ENCODE measurements at places on chromosomes 5 and 9.

DNA sequence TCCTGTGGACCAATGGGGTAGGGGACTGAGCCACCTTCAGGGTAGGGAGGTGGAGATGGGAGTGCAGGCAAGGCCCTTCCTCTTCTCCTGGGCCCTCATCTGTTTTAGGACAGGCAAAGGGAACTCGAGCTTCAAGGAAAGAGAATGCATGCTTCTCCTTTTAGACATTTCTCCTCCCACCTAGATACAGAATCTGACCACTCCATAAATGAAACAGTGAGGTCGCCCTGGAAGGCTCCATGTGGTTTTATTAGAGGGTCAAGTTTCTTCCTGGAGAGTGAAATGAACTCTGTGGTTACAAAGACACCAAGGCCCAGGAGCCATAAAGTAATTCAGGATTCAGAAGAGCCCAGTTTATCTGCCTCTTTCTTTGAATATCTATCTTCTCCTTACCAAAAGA is 14.9 kb downstream of the LHFPL2 start:
- no peak for DNase-seq

GRCh38 chr5:148091991-148092964 is 28.5 kb downstream of the SPINK5 start:
- DNase-seq, result no peak

DNA sequence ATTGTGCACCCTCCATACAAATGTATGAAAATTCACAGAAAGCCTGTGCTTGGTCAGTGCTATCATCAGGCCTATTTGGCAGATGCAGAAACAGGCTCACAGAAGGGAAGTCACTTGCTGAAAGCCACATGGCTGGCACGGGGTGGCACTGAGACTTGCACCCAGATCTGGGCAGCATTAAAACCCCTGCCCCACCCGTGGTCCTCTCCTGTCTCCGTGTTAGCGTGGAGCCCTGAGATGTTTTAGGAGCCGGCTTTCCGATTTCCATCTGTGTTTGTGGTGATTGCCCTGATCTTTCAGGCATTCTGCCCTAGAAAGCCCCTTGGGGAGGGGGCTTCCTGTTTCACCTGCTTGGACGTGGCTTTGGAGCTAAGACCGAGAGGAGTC is 102.2 kb upstream of the IER5L start:
- DNase-seq, result no peak

DNA sequence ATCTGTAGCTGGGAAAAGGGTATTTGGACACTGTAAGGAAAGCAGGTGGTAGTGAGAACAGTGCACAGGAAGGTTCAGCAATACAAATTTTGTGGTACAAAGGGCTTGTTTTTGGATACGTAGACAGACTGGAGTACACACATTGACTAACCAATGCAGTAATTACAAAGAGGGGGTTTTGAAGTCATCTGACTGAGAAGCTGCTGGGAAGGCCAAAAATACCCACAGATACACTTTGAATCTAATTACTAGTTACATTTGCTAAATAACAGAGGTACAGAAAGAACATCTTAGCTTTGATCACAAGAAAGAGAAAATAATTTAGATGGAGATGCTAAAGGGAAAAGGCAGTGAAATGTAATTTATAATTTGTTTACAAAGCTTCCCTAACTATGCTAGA is 45.9 kb downstream of the PKD2L2 start:
- DNase-seq, result no peak

DNA sequence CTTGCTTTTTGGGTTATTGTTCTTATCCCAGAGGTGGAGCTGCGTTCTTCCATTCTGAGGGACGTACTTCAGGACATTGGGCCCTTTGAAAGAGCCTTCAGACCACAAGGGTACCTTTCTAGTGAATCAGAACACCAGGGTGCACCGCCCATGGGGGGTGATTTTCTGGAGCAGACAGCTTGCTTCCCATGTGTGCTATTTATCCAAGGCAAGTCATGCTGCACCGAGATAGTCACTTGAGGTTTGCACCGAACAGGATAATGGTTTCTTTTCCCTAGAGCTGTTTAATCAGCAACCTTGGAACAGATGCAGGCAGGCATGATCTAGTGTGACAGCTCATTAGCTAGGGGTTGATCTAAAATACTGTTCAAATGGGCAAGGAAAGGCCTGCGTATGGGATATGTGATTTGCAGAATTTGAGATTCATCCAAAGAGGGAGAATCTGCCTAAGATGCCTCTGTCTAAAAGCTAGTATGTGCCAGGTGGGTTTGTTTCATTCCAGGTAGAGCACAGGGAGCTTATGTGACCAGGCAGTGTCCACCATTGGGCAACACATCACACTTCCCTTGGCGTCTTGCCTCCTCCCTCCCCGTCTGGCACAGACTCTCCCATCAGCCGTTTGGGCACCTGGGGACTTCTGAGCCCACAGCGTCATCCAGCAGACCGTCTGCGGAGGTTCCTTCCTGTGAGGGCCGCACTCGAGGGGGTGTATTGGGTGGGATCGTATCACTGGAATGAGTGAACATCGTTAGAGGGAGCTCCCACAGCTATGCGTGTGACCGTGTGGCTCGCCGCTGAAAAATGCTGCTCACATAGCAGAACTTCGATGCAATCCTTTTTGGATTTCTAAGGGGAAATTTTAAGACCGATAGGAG is 23.0 kb downstream of the ABL1 start:
- no peak for DNase-seq

DNA sequence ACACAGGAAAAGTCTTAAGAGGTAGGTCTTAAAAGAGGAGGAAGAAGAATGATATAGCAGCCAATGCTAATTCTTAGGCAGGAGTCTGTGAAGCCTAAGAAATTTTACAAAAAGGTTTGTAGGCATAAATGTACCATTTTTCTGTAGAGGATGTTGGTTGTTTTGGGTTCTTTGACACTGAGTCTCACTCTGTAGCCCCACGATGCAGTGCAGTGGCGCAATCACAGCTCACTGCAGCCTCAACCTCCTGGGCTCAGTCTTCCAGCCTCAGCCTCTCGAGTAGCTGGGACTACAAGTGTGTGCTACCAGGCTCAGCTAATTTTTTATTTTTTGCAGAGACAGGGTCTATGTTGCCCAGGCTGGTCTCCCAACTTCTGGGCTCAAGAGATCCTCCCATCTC is 37.7 kb upstream of the RNF38 start:
- DNase-seq, result no peak

- no peak for DNase-seq
Measured at GRCh38 chr9:116450378-116451139, 236.5 kb upstream of the TRIM32 start.

DNA sequence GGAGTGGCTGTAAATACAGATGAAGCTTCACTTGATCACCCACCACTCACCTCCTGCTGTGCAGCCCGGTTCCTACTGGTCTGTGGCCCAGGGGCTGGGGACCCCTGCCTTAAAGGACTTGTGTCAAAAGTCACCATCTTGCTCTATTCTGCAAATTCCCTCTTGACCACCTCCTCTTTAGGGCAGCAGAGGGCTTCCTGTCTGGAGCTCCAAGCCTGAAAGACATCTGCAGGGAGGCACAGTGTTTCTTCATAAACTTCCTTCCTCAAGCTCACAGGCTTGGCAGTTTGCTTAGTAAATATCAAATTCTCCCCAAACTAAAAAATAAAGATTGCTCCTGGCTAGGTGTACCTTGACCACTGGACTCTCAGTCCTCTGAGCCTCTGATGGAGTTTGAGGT is 104.4 kb downstream of the FRMD3 start:
- no peak for DNase-seq

DNA sequence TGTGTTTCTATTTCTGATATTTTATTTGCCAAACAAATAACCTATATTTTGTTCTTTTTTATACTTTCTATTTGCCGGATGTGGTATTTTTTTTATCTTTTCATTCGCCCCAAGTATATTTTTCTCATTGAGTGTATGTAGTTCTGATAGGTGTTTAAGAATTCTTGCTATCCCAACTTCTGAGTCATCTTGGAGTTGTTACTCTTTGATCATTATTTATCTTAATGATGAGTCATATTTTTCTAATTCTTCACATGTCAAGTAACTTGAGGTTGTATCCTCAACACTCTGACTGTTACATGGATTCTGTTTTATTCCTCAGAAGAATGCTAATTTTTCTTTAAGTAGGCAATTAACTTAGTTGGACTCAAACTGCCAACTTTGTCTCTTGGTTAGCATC is 498.1 kb downstream of the TLE1 start:
- DNase-seq, result no peak

DNA sequence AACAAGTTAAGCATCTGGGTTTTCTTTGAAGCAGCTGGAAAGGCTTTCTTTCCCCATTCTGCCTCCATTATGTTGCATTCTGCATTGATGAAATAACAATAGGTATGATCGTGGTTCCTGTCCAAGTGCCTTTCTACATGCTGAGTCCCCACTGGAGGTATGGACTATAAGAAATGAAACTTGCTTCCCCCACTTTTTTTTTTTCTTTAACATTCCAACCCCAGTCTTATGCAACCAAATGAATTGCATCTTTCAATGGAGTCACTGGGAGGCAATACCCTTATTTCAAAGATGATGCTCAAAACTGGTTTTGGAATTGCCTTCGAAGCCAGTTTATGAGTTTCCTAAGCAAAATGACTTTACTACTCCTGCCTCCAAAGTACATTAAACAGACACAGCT is 58.9 kb downstream of the ARSB start:
- no peak for DNase-seq

DNA sequence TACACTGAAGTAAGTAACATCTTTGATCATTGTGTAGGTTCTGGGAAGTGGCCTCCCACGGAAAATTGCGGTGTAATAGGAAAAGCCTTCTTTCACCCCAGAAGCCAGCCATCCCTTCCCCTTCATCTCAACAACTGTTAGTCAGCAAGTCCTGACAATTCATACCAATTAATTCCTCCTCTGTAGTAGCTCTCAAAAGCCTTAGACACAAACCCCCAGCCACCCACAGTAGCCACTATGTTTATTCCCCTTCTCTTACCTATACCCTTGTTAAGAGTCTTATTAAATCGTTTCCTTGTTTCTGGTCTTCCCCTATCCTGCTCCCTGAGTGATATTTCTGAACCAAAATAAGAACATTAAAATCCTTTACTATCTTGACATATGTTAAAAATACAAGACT is 143.6 kb downstream of the PCSK5 start:
- DNase-seq, result no peak

DNA sequence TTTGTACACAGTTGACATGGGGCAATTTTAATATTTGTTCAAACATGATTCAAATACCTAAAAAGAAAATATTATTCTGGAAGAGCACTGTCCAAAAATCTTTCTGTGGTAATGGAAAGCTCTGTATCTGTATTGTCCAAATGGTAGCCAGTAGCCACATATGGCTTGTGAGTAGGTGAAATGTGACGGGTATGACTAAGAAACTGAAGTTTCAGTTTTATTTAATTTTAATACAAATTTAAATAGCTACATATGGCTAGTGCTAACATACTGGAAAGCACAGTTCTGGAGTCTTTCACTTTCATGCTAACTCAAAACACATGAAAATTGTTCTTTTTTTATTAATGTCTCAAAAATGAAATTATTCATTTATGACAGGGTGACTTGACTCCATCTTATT is 132.6 kb downstream of the PLK2 start:
- DNase-seq, result no peak

- DNase-seq, result no peak
Measured at GRCh38 chr5:111829701-111830100, 72.7 kb upstream of the NREP start.

DNA sequence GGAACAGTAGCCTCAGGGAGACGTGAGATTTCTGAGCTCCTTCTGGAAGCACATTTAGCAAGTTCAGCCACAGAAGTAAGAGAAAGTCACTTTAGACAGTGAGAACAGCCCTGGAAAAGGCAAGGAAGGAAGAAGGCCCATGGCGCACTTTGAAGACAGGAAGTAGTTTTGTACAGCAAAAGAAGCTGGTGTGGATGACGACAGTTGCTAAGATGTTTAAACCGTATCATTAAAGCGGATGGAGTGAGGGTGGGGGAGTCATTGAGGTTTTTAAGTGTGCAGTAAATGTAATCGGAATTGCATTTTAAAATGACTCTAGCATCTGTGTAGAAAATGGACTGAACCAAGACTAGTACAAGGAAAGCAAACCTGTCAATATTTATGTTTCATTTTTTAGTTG is 15.3 kb upstream of the TRPM3 start:
- no peak for DNase-seq

GRCh38 chr9:124348363-124348762 is 66.9 kb downstream of the PSMB7 start:
- DNase-seq, result no peak

- DNase-seq, result no peak
Measured at GRCh38 chr5:56191656-56192055, 41.5 kb downstream of the ANKRD55 start.

DNA sequence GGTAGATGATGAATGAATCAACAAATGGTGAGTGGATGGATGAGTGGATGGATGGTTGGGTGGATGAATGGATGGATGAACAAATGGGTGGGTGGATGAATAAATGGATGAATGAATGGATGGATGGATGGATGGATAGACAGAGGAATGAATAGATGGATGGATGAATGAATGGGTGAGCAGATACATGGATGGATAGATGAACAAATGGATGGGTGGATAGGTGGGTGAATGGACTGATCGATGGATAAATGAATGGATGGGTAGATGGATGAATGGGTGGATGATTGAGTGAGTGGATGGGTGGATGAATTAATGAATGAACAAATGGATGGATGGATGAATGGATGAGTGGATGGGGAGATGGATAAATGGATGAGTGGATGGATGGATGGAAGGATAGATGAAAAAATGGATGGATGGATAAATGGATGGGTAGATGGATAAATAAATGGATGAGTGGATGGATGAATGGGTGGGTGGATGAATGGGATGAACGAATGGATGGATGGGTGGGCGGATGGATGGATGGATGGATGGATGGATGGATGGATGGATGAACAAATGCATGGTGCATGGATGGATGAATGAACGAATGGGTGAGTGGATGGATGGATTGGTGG is 85.7 kb downstream of the PHF2 start:
- DNase-seq, result no peak

DNA sequence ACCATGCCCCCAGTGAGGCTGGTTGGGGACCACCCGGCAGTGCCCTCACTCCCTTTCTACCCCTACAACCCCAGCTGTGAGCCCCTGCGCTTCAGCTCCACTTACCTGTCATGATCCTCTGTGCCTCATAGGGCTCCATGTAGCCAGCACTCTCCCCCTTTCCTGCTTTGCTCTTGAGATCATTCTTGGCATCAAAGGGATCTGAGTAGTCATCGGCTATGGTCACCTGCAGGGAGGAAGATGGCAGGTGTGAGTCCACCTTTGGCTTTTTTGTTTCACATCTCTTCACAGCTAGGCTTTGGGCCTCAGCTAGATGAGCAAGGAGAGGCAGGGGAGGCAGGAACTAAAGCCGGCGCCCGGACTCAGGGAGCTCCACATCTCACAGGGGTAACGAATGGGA is 53.1 kb downstream of the SHB start:
- no peak for DNase-seq

Measured in stimulated activated CD8-positive, alpha-beta memory T cell treated with anti-CD3 and anti-CD28 coated beads, Interleukin-4, amount 100 ng/mL, for 1 hour (primary cell).